ENCODE measurements at places on chromosomes 12 and 14.

DNA sequence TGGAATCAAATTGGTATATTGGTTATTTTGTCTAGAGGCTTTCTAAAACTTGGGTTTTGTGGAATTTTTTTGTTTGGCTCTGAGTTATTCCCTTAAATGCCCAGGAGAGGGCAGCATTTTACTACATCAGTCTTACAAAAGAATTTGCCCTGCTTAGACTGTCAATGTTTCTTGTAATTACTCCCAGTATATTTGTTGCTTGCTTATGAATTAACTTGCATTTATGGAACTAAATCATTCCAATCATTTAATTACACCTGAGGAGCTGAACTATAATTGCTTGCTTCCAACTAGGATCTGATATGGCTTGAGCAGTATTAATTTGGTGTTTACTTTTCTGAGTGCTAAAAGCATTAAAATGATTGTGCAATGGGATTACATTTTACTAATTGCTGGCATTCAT is 48.7 kb downstream of the MIPOL1 start:
- DNase-seq: peak; percentile 39

- DNase-seq: no peak
Observed at GRCh38 chr12:107130830-107131611, 37.7 kb upstream of the CRY1 start.

DNA sequence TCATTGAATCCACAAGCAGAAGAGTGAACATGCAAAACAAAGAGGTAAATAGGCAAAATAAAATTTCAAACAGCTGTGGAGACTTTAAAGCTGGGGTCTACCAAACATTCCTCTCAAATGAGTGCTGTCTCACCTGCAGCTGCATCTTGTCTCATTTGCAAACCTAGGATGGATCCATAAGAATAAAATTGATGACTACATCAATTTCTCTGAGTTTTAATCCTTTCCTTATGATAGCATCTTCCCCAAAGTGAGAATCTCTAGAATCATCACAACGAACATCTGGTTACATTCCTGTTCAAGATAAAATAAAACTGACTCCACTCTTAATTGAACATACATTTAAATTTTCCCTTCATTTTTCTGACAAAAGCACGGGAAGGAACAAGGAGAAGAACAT is 18.2 kb downstream of the SSTR1 start:
- no peak for DNase-seq

- no peak for DNase-seq
Observed at GRCh38 chr14:36504771-36505175, 15.3 kb downstream of the NKX2-1 start.

- DNase-seq: no peak
Observed at GRCh38 chr12:12338527-12339168, 11.4 kb downstream of the MANSC1 start.

DNA sequence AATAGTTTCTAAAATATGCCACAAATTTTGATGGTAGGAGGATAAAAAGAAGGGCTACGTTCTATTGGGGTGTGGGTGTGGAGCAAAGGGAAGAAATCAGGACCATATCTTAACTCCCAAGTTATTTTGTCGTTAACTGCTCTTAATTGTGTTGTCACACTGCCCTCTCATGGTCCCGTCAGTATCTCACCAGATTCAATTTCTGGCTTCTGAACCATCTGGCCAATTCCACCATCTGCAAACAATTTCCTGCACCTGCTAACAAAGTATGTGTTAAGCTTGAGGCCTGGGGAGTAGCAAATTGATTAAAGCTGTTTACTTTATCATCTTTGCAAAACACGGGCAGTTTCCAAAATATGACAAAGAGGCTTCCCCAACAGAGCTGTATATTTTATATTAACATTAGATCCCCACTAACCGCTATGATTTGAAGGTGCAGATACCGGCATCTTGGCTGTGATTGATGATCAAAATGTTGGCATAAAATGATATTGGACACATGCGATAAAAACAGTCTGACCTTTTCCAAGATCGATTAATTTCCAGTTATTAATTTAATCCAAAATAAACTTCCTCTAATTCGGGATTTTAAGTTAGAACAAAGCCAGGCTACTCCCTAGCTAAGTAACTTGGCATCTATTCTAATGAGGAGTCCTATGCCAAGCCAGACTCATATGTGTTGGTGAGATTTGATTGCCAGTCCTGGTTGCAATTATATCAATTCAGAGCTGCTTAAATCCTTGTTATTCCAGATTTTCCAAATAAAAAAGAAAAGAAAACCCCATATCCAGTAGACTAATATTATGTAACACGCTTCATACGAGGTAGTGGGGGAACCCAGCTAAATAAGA is 6.9 kb upstream of the DNM1L start:
- DNase-seq: peak; percentile 46

- DNase-seq: no peak
Observed at GRCh38 chr14:22870811-22871223, 723 bp upstream of the LRP10 start.

DNA sequence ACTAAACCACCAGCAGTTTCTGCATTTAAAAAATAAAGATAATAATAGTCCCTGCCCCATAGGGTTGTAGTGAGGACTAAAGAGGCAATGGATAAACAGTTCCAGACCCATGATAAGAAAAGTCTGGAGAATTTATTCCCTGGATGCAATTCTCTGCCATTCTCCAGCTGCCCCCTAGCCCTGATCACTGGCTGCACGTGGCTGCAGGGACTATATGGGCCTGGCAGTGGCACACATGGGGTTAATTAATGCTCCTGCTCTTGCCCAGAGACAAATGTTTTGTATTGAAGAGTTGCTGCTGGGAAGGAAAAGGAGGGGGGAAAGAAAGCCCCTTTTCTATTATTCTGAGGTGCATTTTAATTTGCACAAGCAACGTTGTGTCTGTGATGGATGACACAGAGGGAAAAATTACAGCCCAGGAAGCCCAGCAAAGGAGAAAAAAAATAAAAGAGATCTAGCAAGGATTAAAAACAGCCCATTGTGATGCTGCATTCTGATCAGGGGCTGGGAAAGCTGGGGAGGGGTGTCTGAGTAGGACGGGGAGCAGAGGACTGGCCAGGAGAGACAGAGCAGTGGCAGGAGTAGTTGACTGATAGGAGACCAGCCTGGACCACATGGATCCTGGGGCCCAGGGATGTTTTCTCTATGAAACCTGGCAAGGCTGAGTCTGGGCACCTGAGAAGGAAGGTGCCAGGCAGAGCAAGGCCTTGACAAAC is 149.3 kb downstream of the ESRRB start:
- DNase-seq: no peak

GRCh38 chr12:70213707-70214106 is 29.5 kb upstream of the CNOT2 start:
- DNase-seq: no peak

DNA sequence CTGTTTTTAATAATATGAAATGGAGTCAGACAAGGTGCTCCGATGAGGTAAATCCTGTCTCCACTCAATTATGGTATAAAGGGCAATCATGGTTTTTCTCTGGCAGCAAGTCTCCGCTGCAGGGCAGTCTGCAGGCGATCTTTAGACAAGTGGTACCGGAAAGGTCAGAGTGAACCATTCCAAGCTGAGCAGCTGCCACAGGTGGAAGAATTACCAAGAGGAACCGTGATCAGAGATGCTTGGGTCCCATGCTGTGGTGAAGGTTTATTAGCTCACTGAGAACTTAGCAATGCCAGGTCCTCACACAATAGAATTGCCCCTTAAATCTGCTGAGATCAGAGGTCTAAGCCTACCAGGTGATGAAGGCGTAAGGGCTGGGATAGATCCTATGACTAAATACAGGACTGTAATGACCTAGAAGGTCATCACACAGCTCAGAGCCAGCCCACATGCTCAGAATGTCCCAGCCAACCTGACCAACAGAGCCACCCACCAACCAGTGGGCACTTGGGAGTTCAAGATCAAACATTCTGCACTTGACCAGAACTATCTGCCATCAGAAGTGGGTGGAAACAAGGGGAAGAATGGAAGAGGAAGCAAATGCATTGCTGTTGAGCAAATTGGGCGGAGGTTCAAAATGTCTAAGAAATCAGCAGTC is 175.2 kb upstream of the BCL2L14 start:
- no peak for DNase-seq

GRCh38 chr12:12404297-12404696 is 47.4 kb downstream of the BORCS5 start:
- DNase-seq: no peak
